ENCODE measurements at places on chromosomes 7 and 10.
A peak's percentile ranks its signal among the peaks of the same experiment; 100 is the strongest.

- no peak for DNase-seq
Measured at GRCh38 chr7:70093205-70093904, 495.1 kb downstream of the AUTS2 start.

GRCh38 chr10:21512573-21513404 is 12.7 kb downstream of the SKIDA1 start:
- no peak for DNase-seq

- no peak for DNase-seq
Measured at GRCh38 chr7:156963472-156963871, 14.0 kb downstream of the NOM1 start.

DNA sequence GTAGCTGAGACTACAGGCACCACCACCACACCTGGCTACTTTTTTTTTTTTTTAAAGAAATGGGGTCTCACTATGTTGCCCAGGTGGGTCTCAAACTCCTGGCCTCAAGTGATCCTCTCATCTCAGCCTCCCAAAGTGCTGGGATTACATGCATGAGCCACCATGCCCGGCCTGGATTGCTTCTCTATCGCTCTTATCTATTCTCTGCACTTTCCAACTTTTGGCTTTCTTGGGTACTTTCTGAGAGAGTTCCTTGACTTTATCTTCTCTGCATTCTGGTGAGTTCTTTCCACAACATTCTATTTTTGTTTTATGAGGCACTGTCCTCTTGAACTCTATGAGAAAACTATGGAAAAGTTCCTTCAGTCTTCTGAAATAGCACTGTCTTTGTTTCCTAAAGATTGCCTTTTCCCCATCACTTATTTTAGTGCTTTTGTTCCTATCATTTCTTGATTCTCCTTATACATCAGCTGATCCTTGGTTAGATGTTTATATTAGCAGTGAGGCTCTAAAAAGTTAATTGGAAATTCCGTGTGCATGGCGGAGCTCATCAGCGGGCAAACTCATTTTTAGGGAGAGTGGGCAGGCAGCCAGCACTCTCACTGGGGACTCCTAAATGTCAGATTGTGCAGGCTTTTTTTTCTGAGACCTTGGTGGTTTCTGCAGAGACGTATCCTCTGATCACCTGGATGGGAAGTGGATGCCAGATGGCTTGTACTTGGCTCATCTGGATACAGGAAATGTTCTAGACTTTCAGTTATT is 43.9 kb downstream of the HIP1 start:
- no peak for DNase-seq

- no peak for DNase-seq
Measured at GRCh38 chr10:12130237-12130872, 878 bp downstream of the SEC61A2 start.

DNA sequence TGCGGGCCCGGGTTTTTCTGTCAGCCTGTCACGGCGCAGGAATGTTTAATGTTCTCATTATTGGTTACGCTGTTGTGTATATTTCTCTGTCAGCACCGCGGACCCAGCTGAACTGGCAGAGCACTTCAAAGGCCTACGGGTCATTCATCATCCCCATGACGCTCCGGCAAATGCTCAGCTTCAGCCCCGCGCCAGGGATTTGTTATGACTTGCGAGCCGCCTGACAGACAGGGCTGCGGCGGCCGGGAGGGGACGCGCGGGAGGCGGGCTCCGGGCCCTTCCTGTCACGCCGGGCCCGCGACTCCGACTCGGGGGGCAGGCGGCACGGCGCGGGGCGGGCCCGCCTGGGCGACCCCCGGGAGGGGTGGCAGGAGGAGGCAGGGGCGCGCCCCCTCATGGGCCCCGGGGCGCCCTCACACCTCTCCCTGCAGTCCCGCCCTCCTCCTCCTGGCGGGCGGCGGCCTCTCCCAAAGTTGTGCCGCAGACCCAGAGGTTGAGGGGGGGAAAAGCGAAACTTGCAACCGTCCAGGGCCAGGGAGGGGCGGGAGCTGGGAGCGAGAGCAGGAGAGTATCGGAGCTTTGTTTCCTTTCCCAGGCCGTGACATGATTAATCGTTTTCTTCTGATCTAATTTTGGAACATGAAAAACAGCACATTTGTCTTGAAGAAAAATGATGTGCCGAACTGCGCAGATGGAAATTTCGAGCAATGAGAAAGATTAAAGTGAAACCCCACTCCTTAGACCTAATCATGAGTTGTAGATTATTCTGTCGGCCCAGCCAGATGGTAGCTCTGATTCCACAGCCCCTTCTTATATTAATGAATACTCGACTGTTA is 59.3 kb upstream of the COMTD1 start:
- DNase-seq = peak; percentile 41

- no peak for DNase-seq
Measured at GRCh38 chr7:41889472-41889871, 186.6 kb upstream of the INHBA start.

DNA sequence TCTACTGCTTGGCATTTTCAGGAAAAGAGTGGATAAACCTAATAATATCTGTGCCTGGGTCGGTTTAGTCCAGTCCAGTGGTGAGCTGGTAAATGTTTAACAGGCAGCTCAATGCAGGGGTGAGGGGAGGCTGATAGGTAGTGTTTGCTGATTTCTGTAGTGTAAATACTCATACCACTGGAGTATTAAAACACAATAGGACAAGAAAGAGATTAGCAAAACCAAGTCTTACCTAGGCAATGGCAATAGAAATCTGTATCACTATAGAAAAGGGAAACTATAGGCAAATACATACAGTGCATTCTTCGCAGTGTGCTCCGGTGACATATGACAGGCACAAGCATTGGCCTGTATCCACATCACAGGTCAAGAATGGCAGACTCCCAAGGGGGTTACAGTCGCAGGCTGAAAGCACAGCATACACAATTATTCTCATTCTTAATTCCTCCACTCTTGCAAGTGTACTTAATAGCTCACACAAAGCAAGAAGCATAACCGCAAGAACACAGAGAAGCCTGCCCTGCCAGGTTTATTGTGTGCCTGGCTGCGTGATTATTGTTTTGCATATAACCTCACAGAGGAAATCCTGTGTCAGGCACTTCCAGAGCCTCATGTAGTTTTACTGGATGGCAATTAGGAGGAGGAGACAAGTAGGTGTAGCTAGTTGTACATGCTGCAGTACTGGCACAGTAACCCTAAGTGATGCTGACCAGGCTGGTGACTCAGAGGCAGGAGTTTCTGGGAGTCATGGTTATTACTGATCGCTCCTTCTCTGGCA is 35.0 kb downstream of the LAMB4 start:
- no peak for DNase-seq

GRCh38 chr10:110414548-110415309 is 83.0 kb upstream of the DUSP5 start:
- peak; percentile 61 for DNase-seq

DNA sequence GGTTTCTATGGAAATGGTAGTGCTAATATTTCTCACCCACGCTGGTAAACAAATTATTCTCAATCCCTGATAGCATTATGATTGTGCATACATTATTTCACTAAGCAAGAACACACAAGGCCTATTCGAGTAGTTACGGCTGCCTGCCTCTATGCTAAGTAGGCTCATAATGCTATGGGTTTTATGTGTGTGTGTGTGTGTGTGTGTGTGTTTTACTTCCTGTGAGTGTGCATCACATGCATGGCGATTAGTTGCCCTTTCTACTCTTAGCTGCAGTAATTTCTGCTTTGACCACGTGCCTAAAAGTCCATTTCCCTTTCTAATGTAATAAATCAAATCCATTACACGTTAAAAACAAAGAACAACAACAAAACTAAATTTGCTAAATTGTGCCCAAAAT is 117.0 kb downstream of the CHCHD3 start:
- DNase-seq = no peak

GRCh38 chr7:135976312-135977006 is 700 bp downstream of the MTPN start:
- DNase-seq = no peak

GRCh38 chr7:158676906-158677305 is 27.7 kb downstream of the NCAPG2 start:
- DNase-seq = no peak

DNA sequence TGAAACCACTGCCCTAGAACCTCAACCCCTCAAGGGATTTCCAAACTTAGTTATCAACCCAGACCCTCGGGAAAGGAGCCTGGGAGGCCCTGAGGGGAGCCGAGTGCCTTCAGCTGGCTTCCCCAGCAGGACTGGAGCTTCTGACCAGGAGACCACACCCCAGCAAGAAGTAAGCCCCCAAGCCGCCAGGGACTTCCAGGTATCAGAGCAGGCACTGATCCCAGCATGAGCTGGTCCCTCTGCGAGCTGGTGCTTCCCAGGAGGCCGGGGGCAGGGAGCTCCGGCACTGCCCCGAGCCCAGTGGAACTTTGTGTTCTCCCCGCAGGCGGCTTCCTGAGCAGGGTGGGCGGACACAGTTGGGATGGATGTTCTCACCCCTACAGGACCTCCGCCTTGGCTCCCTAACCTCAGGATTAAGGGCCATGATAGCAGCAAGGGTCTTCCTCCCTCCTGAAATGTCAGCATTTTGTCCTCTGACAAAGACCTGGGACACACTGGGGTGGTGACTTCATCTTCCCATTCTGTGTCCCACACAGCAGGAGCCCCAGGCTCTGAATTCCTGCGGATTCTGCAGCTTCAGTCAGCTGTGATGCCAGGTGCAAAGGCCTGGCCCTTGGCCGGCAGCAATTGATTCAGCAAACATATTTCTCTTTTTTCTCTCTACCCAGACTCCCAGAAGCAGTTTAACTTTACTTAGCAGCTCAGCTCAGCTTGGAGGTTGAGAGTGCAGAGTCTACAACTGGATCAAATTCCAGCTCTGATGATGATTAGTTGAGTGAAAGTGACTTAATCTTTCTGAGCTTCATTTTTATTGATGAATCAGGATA is 11.6 kb downstream of the ATP6V0E2 start:
- no peak for DNase-seq
